ENCODE measurements at places on chromosomes 7 and 10. TPM values are rescaled to one million over a fixed set of nuclear protein-coding genes. Genes with fewer than 3 reads are reported as not detected.
A peak's percentile ranks its signal among the peaks of the same experiment; 100 is the strongest.

- DNase-seq = no peak
Observed at GRCh38 chr10:72251635-72252034, 22.1 kb upstream of the DDIT4 start.

- no peak for DNase-seq
Observed at GRCh38 chr7:71843676-71844075, 568.5 kb downstream of the CALN1 start.

Gene RBP4
- 2.0 TPM for total RNA-seq

Gene ZNRF2
- total RNA-seq = 8.9 TPM

Gene FAM24B
- total RNA-seq = 2.3 TPM

GRCh38 chr7:129588268-129588667 lies 23.3 kb upstream of the NRF1 start:
- no peak for DNase-seq

Gene CHN2
- 10.2 TPM for total RNA-seq

- no peak for DNase-seq
Observed at GRCh38 chr7:147904219-147904576, 686.4 kb upstream of the C7orf33 start.

Gene SERPINE1
- 1.6 TPM for total RNA-seq

- peak; percentile 53 for DNase-seq
Observed at GRCh38 chr7:152411389-152411788, 24.4 kb downstream of the KMT2C start.

DNA sequence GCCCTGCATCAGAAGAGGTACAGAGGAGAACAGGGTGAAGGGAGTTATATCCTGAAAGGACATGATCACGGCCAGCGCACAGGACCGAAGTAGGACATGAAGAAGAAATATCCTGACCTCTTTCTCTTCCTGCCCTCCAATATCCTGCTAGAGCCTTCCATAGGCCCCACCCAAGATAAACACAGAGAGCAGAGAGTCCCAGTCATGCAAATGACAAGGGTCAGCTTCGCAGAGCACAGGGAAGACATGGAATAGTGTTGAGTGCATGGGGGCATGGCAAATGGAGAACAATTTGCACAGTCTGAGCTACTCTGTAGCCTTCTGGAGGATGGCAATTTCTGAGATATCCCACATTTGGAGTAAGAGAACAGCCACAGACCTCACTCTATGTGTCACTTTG lies 371.4 kb downstream of the GRM8 start:
- no peak for DNase-seq

DNA sequence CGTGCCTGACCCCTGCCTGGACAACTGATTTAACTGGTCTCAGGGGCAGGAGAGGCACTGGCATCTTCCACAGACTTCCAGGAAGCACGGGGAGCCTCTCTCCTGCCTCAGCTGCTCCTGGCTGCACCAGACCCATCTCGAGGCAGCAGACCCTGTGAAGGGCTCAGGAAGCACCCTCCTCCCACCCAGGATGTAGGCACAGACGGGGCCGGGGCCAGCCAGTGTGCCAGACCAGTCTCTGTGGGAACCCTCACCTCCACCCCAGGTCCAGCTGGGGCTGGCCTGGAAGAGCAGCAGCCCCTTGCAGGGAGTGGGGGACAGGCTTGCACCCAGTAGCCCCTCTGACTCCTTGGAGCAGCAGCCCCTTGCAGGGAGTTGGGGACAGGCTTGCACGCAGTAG lies 56.3 kb downstream of the RASGEF1A start:
- DNase-seq = no peak

DNA sequence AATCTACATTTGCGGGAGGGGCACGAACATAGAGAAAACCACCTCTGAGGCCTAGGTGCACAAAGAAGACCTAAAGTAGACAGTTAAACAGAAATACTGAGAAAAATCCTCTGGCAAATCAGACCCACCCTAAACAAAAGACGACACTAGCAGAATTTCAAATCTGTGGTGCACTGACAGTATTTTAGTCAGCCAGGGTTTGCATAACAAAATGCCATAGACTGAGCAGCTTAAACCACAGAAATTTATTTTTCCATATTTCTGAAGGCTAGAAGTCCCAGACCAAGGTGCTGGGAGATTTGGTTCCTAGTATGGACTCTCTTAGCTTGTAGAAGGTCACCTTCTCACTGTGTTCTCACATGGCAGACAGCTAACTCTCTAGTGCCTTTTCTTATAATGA lies 26.3 kb downstream of the IPMK start:
- DNase-seq = no peak

DNA sequence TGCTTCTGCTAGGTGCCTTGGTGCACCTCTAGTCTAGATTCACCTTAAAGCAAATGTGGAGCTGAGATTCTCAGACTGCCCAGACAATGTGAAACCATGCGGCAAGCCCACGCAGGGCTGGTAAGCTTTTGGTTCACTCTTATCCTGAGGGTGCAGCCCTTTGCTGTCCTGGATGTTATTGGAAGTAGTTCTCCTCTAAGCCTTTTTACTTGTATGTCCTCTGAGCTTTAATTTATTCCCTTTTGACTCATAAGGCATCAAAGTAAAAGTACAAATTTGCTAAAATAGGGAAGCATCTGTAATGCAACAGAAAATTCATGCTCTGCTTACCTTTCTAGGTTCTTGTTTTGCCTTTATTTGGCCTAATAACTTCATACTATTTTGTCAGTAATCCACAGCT lies 186.8 kb downstream of the MACC1 start:
- no peak for DNase-seq

DNA sequence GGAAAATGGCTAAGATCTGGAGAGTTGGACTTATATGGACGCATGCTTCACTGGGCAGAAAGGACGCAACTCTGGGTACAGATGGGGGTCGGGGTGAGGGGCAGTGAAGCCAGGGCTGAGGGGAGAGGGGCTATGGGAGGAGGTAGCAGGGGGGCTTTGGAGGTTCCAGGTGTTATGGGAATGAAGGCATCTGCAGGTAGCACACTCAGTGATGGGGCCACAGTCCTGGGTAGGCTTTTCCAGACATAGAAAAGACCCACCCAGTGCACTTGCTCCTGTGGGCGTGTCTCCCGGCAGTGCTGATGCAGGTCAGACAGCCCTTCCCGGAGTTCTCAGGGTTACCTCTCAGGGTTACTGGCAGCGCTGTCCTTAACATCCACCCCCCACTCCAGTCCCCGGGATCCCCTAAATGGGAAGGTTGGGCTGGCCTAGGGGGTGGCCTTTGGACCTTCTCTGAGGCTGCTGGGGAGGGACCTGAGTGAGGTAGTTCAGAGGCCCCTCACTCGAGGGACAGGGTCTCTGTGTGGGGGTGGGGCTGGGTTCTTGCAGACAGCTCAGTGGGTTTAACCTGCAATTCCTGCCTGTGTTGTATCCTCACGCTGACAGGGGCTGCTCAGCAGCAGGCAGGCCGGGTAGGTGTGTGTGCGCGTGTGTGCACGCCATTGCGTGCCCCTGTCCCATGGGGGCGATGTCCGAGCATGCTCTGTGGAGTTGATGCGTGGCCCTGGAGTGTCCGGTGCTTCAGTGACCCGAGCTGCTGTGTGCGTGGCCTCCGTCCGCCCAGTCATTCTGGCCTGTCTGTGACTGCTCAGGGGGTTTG lies 6.2 kb downstream of the ZYX start:
- DNase-seq = no peak

Gene RNF32
- 0.75 TPM for total RNA-seq

Gene DNAH11
- 0.13 TPM for total RNA-seq

DNA sequence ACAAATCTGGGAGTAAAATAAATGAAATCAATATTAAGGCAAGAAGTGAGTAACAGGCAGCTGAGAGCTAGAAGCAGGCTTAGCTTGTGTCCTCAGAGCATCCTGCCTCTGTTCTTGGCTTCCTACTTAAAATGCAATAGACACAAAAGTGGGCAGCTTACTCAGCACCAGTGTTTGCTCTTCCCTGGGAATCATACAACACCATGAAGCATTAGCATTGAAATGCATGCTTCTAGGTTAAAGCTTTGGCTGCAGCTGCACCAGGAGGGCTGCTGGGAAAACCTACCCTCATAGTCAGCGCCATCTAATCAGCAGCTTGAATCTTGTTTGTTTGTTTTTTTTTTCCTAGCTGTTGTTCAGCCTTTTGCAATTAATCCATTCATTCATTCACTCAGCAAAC lies 104.2 kb upstream of the VWC2 start:
- DNase-seq = no peak

Gene VWC2
- 0.18 TPM for total RNA-seq

DNA sequence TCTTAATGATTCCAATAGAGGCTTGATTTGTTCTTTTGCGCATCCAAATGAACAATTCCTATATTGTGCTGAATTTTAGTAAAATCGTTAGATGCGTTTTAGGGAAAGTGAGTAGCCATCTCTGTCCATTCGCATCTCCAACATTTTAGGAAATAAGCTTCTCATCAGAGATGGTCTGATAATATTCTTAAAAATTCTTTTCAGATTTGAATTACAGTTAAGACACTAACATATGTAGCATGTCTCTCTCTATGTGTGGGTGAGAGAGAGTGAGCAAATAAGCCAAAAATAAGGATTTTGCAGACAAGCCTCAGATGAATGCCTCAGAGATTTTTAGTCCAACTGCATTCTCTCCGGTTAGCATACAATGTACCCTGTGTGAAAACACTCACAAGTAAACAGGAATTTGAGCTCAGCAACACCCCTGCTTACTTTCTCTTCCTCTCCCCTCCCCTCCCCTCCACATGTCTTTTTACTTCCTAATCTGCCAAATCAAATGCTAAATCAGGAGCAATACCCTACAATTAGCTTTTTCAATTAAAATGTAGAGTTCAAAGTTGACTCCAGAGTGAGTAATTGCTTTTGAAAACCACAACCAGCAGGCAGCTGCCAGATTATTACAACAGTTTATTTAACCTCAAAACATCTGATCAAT lies 354.4 kb downstream of the CRPPA start:
- peak; percentile 86 for DNase-seq

DNA sequence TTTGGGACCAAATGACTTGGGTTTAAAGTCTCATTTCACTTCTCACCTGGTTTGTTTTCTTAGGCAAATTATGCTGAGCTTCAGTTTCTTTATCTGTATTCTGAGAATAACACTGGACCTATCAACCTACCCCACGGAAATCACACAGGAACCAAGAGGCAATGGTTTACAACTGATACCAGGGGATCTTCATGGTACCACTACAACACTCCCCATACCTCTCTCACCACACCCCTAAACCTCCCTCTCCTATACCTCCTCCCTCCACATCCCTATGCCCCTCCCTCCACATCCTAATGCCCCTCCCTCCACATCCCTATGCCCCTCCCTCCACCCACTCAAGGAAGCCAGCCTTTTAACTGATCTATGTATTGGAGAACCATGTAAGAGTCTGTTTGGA lies 9.9 kb downstream of the FAM204A start:
- no peak for DNase-seq

DNA sequence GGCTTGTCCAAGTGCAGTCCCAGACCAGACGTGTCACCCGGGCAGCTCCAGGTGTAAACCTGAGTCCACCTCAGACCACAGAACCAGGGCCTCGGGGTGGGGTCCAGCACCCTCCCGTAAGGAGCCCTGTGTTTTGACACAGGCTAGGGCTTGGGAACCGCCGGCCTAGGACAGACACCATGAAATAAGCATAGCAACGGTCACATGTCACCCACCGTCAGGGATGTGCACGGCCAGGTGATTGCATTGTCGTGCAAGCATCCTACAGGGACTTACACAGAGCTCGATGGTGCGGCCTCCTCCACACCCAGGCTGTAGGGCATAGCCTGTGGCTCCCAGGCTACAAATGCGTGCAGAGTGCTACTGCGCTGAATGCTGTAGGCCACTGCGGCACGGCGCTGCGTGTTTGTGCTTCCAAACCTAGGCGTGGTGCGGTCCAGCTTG lies 10.6 kb downstream of the ZFAND2A start:
- no peak for DNase-seq

Gene ITIH5
- total RNA-seq = 34.2 TPM

- DNase-seq = peak; percentile 61
Observed at GRCh38 chr7:16918288-16918895, 36.6 kb upstream of the AGR3 start.

- DNase-seq = peak; percentile 17
Observed at GRCh38 chr10:127243490-127244272, 47.3 kb upstream of the INSYN2A start.

- peak; percentile 68 for DNase-seq
Observed at GRCh38 chr7:105759670-105760550, 116.5 kb downstream of the ATXN7L1 start.

Gene SAP25
- total RNA-seq = 0.98 TPM

DNA sequence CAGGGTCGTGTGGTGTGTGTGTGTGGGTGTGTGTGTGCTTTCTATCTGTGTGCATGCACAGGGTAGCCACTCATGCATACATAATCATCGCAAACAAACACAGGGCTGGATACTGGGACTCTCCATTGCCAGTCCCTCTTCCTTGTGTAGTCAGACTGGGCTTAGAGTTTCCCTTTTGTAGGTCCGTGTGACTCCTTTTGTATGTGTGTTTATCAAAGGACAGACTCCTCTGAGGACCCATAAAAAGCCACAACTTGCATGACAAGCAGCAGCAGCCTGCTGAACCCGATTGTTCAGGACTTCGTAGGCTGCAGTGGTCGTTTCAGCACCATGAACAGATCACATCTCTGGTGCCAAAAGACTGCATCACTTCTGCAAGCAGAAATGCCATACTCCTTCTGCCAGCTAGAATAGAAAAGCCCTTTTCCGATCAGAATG lies 895 bp downstream of the VSTM2A start:
- DNase-seq = peak; percentile 62

DNA sequence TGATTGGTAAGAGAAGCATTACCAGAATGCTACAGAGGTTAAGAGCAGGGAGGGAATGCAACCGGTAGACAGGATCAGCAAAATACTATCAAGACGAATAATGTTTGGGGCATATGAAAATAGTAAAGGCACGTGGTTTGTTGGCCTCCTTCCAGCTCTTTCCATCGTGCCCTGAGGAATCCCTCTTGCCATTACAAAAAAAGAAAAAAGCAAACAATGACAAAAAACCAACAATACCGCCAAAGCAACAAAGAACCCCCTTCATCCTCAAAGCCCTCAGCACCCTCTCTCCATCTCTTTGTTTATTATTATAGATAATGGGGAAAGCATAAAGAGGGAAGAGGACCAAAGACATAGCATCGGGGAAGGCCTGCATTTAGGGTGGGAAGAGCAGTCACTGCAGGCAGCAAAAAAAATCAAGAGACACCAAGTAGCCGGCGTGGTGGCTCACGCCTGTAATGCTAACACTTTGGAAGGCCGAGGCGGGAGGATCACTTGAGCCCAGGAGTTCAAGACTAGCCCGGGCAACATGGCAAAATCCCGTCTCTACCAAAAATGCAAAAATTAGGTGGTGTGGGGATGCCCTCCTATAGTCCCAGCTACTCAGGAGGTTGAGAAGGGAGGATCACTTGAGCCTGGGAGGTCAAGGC lies 78.0 kb downstream of the HIP1 start:
- DNase-seq = no peak

DNA sequence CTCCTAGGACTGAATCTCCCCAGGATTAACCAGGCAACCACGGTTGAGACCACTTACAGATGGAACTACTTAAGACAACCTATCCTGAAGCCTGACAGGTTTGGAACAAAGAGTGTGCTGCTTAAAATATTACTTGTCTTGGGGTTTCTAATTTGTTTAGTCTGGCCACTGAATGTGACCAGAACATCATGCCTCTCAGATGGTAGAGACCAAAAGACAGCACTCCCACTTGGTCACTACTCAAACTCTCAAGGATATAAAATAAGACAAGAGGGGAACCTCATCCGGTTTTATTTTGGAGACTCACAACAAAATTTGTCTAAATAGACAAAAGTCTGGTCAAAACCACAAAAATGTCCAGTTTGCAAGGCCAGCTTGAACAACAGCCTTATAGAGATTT lies 15.3 kb downstream of the MRPL32 start:
- DNase-seq = no peak

Gene BNIP3
- total RNA-seq = 39.0 TPM

Data from muscle of leg (tissue), 16 donors.